Stimulated activated CD8-positive, alpha-beta memory T cell treated with anti-CD3 and anti-CD28 coated beads, Interleukin-7, amount 100 ng/mL, for 4 hours (primary cell): ENCODE measurements at places on chromosomes 2 and 18.

DNA sequence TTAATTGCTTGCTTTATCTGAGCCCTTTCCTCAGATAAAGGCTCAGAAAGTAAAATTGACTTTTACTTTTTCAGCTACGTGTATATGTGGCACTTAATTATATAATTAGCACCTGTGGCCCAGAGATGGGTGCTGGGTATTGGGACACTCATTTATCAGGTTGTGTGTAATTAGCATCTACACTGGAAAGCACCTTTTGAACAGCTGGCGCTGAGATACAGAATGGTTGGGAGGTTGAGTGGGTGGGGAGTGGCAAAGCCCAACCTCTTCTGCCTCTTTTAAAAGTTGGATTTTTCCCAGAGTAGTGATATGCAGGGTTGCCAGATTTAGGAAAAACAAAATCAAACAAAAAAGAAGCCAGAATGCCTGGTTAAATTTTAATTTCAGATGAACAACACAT, 23.9 kb downstream of the SPTBN1 start:
- DNase-seq, result no peak

DNA sequence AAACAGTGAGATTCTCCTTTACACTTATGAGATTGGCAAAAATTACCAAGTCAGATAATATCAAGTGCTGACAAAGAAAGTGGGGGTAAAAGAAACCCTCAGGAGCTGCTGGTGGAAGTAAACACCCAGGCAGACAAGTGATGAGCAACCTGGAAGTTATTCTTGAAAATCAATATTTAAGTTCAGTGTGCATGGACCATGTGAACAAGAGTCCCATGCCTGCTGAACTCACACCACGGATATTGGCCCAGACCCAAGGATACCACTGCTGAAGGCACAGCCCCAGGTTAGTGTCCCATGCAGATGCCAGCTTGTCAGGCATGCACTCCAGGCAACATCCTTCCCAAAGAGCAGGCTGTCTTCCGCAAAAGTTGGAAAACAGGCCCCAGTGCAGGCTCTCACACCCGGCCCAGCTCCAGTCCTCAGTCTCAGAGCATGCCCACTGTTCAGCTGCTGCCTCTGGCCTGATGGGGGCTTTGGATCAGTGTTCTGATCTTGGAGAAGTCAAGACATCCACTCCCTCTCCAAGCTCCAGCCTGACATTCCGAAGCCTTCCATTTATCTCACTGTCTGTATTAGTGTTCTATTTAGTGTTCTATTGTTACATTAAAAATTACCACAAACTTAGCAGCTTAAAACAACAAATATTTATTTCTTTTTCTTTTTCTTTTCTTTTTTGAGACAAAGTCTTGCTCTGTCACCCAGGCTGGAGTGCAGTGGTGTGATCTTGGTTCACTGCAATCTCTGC, 70.0 kb downstream of the HS1BP3 start:
- DNase-seq, result no peak

- DNase-seq, result no peak
These were observed 49.3 kb downstream of the LYPD6B start for GRCh38 chr2:149087751-149088150.

DNA sequence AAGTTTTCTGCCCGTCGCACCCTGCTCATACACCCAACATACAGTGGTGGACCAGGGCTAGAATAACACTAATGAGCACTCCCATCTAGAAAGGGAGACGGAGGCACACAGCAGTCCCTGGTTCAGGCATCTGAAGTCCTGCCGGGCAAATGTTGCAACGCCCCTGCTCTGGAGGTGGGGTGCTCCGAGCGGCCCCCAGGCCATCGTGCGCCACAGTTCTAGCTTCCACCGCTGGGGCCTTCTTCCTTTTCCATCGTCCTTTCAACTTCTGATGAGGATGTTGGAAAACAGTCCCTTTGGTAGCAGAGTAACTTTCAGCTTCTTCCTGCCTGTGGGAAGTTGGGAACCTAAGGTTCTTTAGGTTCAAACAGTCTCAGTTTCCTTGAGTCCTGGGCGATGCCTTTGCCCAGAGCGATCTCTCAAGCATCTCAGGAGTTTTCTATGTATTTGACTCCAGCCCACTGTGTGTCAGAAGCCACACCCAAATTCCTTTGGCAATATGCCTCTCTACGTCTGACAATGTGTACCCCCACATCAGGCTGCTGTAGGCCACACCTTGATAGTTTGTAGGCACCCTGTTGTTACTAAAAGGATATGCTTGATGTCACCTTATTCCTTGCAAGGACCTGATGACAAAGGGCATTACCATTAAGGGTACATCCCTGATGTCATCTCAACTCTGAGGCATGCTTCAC, 258.8 kb downstream of the GLI2 start:
- no peak for DNase-seq

DNA sequence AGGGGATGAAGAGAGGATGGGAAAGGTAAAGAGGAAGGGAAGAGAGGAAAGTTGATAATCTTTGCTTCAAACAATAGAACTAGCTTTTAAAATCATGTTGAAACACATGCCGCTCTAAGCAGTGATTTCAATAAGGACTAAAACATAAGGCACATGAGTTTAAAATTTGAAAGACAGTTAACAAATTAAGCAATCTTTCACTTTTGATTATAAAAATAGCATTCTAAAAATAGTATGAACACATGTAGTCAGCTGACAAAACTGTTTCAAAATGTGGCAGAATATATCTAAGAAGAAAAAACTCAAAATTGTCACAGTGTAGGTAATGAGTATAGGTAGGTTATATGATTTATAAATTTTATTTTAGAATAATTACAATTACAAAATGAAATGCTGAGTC, 25.3 kb downstream of the PSME4 start:
- no peak for DNase-seq

DNA sequence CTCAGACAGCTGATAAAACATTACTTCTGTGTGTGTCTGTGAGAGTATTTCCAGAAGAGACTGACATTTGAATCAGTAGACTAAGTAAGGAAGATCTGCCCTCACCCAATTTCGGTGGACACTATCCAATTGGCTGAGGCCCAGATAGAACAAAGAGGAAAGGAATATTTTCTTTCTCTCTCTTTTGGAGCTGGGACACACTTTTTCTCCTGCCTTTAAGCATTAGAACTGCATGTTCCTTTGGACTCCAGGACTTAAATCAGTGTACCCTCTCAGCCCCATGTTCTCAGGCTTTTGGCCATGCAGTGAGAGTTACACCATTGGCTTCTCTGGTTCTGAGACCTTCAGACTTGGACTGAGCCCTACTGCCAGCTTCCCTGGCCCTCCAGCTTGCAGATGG, 3.3 kb upstream of the SRBD1 start:
- DNase-seq, result no peak

GRCh38 chr18:3660739-3661515, 211.0 kb downstream of the TGIF1 start:
- DNase-seq, result no peak

DNA sequence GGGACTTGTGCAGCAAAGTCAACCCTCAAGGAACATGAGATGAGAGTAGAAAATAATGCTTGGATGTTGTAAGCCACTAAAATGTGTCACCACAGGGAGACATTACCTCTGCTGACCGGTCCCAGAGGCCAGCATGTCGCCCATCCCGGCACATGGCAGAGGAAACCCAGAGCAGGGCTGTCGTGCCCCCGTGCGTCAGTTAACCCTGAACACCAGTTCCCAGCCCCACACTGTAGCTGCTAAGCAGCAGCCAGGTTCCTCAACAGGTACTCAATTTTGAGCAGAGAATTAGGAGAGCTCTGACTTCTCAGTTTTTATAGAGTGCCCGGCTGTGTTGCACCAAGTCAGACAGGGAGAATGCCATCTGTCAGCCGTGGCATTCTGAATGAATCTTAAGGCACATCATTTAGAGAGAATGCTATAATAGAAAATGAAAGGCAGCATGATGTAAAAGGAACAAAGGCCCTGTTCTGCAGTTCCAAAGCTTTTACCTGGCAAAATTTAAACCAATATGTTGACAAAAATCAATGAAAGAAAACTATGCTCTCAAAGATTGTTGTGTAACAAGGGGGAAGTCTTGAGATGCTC, 307.9 kb downstream of the METTL4 start:
- DNase-seq, result no peak

GRCh38 chr2:126449677-126450076, 206.3 kb upstream of the GYPC start:
- no peak for DNase-seq

DNA sequence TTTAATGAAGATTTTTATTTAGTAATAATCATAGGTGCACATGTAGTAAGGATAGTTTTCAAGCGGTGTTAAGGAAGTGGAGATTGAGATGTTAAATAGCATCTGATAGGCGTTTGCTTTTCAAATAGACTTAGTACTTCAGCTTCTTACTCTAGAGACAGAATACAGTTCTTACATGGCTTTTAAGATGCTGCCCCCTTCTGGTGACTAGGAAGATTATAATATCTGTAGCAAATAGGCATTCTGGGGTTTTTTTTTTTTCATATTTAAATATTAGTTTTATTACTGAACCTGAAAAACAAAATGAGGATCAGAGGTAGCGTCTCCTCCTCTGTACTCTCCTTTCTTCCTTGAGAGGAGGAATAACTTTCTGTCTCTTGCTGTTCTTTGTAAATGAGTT, 100.2 kb downstream of the AGAP1 start:
- DNase-seq, result no peak

DNA sequence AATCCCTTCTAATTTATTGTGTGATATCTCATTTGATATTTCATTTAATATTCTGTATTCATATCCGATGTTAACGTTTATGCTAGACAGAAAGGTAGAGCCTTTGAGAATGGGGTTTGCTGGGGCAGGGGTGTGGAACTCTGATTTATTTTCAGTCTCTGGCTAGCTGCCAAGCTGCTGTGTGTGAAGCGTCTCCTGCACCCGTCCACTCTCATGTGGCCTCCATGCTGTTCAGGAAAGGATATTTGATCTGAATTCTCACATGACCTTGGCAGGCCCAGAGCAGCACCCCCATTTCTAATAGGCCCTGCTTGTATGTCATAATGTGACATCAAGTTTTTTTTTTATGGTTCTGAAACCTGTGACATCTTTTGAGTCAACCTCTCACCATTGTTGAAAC, 1.6 kb downstream of the IL1R1 start:
- DNase-seq, result no peak

- DNase-seq, result no peak
These were observed 11.1 kb upstream of the LOXHD1 start for GRCh38 chr18:46668135-46668534.

- DNase-seq, result no peak
These were observed 144.3 kb upstream of the SERTAD2 start for GRCh38 chr2:64797881-64798575.

- no peak for DNase-seq
These were observed 590.9 kb downstream of the IRS1 start for GRCh38 chr2:226208726-226209125.

- DNase-seq, result no peak
These were observed 66.2 kb upstream of the SALL3 start for GRCh38 chr18:78913395-78913794.
